ENCODE measurements at places on chromosomes 2 and 18.

DNA sequence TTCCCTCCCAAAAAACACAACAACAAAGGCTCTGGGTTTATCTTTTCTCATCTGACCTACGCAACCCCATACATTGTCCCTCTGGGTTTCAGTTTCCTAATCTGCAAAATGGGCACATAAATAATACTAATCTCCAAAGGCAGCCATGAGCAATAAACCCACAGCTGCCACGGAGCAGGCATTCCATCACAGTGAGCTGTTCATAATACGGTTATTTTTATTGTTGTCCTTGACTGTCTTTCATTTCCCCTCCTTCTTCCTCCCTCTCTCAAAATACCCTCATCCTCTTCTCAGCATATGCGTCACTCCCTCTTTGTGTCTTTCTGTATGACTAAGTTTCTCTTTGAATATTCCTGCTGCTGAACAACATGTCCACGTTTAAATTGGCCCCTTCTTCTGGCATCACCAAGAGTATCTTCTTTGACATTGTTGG lies 129.8 kb upstream of the CAB39 start:
- DNase-seq: no peak

DNA sequence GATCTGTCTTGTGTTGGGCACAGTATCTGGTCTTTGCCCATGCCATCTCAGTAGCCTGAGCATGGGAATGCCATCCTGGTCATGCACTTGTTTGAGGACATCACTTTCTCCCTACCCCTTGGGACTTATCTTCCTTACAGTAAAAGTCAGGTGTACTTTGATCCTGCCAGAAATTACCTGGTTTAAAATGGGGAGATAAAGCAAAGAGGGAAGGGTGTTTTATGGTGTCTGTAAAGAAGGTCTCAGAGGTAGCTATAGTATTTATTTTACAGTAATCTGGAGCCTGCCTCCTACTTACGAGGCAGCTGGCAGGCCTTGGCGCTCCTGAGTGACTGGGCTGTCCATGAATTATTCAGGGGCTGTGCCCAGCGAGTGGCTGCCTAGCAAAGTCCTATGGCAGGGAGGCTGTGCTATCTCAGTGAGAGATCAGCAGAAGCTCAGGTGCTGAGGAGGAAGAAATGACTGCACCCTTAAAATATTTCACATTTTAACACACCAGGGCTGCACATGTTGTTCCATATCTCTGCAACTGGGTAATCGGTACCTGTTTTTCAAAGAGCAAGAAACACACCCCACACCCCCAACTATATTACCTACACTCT lies 93.9 kb downstream of the SPTBN1 start:
- DNase-seq: no peak

DNA sequence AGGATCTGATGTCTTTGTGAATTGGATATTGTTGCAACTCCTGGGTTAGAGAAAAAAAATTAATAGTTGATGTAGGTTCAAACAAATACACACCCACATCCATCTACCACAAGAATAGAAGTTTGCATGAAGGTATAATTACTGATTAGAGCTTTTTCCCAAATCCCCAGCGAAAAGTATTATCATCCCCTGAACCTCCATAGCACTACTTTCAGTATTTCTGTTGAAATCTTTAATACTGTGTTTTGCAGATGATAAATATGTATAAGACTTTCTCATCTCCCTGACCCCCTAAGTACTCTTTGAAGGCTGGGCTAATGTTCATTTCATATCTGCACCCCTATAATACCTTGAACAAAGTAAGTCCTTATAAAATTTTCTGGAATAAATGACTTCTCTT lies 6.4 kb downstream of the FN1 start:
- DNase-seq: no peak

DNA sequence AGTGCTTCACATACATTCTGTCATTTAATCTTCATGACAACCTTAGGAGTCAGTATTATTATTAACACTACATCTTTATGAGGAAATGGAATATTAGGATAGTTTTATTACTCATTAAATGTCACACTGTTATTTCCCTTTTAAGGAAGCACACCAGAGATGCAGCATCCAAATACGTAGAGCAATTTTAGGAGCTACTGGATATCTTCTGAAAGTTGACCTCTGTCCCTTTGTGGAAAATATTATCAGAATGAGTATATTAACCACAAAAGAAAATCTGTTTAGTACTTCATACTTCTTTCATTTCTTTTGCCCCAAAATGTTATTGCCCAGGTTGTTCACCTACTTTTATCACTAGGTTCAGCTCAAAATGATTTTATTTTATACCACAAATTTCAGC lies 72.9 kb upstream of the APCDD1 start:
- no peak for DNase-seq

GRCh38 chr18:46596119-46596518 lies 60.9 kb downstream of the LOXHD1 start:
- DNase-seq: no peak

DNA sequence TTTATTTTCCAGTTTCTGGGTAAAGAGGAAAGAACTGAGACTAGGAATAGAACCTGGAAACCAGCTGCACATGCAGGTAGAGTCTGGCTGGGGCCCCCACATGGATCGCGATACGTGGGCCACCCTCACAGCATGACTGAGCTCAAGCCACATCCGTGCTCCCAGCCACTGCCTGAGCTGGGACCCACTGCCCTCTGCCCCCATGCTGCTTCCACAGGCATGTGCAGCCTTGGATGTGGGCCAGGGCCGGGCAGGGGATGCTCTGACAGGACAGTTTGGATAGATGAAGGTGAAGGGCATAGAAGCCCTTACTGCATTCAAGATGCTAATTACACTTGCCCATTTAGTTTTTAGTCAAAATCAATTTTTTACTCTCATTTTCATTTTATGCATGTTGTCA lies 321.2 kb downstream of the DCDC2C start:
- no peak for DNase-seq

DNA sequence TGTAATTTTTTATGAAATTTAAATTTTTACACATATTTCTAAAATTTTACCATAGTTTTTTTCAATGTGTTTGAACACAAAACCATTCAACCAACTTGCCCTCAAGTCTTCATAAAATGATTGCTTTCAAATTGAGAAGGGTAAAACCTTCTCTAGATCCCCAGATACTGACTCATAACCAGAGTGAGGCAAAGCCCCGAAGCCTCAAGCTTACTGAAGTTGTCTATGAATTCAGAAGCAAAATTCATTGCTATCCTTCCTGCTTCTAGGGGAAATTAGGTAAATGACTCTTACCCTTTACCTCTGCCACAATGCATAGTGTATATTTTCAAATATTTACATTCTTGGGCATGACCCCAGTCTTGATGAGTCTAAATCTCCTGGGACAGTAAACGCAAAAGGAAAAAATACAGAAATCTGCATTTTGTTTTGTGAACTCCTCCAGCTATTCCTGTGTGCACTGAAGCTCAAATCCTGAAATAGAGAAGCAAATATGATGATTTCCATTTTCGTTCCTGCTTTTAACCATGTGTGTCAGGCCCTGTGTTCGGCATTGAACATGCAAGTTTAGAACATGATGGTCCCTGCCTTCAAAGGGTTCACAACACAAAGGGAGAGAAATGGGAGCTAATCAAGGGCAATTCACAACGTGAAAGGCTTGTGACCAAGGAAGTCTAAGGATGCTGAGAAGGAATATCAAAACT lies 246.3 kb downstream of the SUCLG1 start:
- DNase-seq: no peak

GRCh38 chr2:128514555-128514955 lies 195.9 kb upstream of the HS6ST1 start:
- no peak for DNase-seq

- DNase-seq: no peak
Measured at GRCh38 chr2:151175864-151176263, 85.8 kb downstream of the RBM43 start.

DNA sequence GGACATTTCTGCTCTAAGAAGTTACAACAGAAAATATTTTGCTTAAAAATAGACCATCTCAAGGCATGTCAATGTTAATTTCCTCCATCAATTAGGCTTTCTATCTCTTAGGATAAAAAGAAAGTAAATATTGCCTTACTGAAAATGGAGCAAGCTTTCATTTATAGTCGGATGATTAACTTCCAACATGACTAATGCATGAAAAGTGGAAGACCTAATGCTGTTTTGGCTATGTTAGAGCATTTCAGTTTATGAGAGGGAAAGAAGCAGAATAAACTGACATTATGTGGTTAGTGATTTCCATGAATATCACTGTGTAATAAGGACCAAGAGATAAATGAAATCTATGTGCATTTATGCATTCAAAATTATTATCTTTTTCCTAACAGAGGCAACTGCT lies 475.2 kb upstream of the UBE2E3 start:
- no peak for DNase-seq
